Activated CD4-positive, alpha-beta T cell treated with anti-CD3 and anti-CD28 coated beads, Interleukin-2, amount 50 U/mL, for 24 hours (primary cell): ENCODE measurements at places on chromosomes 1 and 21.

DNA sequence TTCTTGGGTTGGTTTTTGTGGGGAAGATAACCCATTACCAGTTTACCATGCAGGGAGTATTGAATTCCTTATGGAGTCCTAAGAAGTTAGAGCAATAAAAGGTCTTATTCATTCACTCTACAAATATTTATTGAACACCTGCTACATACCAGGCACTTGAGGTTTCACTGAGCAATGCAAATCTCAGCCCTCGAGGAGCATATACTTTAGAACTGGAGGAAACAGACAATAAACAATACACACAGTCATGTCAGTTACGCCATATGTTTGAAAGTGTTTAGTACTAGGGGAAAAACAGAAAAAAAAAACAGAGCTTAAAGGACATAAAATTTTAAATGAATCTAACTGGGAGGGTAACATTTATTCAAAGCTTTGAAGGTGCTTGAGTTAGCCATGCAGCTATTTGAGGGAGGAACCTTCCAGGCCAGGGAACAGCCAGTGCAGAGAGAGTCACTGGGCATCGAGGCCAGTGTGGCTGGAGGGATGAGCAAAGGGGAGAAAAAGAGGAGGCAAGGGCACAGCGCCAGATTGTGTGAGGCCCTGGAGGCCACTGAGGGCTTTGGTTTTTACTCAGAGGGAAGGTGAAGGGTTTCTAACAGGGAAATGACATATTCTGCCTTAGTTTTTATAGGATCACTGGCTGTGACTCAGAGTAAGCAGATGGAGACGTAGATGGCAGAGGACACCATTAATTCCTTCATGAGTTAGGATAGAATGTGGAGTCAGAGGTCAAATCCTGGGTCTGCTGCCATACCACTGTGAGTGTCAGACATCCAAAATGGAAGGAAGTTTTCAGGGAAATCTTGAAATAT is 32.7 kb downstream of the C1orf21 start:
- DNase-seq: no peak

GRCh38 chr21:27505516-27505915 is 538.6 kb upstream of the ADAMTS5 start:
- DNase-seq: no peak

DNA sequence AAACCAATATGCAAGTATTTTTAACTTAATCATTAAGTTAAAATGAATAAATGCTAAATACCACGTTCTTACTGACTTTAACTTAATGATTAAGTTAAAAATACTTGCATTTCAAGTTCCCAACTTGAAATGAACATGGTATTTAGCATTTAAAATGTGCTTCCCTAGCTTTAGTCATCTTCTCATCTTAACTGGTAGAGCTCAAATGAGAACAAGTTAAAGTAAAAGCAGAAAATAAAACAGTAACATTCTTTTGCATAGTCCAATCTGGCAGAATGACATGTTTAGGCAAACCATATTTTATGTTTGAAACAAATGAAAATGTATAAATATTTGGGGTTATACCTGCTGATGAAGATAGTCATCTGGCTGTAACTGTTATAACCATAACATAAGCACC is 186.0 kb downstream of the APP start:
- no peak for DNase-seq

DNA sequence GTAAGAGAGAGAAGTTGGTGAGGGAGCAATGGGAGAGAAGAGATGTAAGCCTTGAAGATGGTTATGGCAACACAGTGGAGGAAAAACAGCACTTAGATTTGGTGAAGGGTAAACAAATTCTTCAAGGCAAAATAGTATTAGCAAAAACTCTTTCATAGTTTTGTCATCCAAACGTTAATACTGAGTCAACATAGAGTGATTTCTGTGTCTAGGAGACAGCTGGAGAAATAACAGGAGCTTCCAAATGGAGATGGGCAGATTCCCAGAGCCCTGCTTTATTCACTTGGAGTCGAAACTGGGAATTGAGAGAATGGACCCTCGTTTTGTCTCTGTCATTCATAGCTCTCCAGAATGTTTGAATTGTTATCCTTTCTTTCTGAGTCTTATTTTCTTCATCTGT is 68.3 kb downstream of the PLA2G4A start:
- no peak for DNase-seq

- DNase-seq: no peak
Measured at GRCh38 chr1:15797614-15798390, 9.6 kb downstream of the UQCRHL start.

GRCh38 chr1:247110627-247111258 is 6.6 kb upstream of the ZNF669 start:
- no peak for DNase-seq

DNA sequence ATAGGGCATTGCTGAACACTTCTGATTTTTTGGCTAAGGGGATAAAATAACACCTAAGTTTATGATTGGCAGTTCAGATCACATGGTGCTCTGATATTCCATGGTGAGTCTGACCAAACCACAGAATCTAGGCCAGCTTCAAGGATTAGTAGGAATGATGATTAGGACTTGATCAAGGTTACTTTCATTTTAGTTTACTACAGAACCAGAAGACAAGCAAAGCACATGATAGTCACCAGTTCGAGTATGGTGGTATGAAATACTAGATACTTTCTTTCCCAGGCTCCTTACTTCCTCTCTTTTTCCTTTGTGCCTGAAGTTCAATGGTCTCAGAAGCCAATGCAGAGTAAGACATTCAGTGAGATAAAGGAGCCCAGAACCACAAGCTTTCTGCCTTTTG is 26.6 kb downstream of the S100A10 start:
- no peak for DNase-seq

- no peak for DNase-seq
Measured at GRCh38 chr21:17003763-17004373, 509.0 kb upstream of the CXADR start.

- no peak for DNase-seq
Measured at GRCh38 chr1:180173451-180173850, 18.8 kb downstream of the QSOX1 start.

DNA sequence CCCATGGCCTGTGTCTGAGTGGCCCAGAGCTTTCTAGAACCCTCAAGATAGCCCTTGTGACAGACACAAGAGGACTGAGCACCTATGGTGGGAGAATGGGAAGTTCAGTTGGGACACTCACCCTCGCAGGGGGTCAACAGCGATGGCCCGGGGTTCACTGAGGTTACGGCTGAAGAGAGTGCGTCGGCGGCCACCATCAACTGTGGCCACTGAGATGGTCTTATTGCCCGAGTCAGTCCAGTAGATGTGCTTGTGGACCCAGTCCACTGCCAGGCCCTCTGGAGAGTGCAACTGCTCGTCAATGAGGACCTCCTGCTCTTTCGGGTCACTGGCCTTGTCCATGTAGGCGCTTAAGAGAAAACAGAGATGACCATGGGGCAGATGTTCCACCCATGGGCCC is 25.7 kb upstream of the MAGOH start:
- no peak for DNase-seq

DNA sequence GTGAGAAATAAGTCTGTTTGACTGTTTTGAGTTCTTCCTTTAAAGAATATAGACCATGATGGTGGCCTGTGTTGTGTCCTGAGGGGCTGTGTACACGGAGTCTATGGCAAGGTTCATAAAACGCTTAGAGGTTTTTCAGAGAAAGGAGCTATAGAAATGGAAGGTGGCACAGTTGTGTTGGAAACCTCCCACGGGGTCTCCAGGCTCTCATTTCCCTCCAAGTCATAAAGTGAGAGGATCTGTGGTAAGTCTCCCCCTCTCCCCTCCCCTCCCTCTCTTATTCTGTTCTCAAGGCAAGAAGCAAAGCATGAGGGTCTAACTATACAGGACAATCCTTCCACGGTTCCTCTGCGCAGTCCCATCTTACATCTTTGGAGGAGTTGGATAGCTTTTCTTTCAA is 139.2 kb downstream of the KIF26B start:
- DNase-seq: no peak

- no peak for DNase-seq
Measured at GRCh38 chr1:2906085-2906484, 104.6 kb upstream of the TTC34 start.

DNA sequence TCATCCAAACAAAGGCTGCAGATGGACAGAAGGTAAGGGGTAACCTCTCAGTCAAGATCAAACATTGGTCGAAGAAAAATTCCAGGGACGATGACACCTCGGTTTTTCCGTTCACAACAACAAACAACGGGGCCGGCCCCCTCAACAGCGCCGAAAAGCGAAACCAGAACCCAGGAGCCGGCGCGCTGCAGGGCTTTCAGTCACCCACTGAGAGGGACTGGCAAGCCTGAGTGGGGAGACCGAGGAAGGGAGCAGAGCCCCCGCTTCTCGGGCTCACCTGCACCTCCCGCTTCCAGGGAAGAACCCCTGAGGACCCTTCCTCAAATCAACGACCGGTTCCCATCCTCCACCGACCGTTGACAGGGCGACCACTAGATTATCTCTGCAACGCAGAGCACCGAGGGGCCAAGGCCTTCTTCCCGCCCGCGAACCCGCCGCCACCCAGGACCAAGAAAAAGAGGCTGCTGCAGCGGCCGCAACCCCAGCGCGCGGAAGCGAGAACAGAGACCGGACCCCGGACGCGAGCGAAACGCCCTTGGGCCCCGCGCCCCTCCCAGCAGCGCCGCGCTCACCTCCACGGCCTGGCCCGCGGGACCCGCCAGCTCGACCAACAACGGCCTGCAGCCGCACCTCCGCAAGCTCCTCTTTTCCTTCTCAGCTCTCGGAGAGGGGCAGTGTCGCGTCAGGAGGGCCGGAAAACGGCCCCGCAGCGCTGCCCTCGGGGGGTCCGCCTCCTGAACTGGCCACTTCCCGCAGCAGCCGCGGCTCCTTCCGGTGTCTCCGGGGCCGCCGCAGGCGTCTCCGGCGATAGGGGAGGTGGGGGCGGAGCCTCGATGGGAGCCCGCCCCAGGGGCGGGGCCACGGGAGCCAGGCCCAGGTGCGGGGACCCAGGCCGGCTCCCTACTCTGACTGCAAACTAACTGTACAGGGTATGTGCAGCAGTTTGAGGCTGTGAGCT is at the start of gene USP33:
USP33 (minus strand) TSS at position 782 of the 958 bp plus-strand sequence. CDS start 18,155 bp downstream, outside the sequence.
- DNase-seq: peak; percentile 76

DNA sequence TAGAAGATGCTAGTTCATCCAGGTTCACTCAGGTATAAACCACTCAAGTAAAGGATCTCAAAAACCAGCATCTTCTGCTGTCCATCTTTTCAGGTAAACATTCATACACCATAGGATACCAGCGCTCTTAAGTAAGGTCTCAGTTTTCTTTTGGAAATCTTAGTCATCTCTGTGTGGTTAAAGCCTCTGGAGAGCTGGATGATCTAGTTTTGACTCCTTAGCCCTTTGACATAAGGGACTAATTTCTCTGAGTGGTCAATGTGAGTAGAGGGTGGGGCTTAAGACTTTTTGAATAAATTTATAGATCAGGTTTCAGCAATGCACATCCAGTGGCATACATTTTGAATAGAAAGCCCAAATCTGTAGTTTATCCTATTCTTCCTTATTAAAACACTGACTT is 92.3 kb downstream of the CTH start:
- DNase-seq: no peak

- DNase-seq: peak; percentile 19
Measured at GRCh38 chr21:30718239-30718909, at the start of gene KRTAP21-3. TSS of gene KRTAP21-3 (minus strand) at chr21:30718777. CDS start at chr21:30718759, 18 bp downstream.

DNA sequence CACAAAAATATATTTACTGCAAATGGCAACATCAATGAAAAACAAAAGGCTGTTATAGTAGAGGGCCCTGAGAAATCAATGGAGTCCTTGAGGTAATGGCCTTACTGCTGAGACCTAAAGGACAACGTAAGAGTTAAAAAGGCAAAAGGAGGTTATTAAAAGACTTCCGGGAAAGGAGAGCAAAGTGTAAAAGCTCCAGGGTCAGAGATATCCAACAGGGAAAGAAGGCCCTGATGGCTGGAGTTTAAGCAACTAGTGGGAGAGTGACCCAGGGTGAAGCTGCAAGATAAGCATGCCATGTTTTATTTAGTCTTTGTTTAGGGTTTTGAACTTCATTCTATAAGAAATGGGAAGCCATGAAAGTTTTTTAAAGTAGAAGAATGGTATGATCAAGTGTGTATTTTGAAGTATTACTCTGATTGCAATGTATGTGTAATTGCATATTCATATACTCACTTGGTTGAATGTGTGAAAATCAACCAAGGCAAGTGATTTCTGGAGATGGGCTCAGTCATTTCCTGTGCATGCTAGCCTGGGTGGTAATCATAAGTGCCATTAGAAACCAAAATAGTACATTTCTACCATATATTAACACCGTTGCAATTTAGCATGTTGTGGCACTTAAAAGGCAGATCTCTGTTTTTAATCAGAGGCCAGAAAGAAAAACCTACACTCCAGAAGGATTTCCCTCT is 5.3 kb upstream of the DPYD start:
- DNase-seq: no peak

DNA sequence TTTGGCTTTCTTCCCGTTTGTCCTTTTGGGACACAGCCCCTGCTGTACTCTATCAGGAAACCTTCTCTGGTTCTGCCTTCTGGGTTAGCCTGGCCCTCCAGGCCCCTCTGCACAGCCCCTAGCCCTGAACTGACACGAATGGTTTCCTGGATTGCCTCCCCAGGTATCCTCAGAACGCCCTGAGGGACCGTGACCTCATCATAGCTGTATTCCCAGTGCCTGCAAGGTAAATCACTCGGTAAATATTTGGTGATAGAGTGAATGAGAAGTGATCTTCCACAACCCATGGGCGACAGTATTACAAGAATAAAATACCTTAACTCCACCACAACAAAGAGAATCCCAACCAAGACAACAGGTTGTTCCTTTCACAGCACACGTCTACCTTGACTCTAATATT is 637.2 kb downstream of the SMYD3 start:
- DNase-seq: no peak

GRCh38 chr1:246703581-246703980 is 20.6 kb upstream of the SCCPDH start:
- no peak for DNase-seq

GRCh38 chr1:9615316-9616063 is 26.8 kb downstream of the TMEM201 start:
- no peak for DNase-seq

DNA sequence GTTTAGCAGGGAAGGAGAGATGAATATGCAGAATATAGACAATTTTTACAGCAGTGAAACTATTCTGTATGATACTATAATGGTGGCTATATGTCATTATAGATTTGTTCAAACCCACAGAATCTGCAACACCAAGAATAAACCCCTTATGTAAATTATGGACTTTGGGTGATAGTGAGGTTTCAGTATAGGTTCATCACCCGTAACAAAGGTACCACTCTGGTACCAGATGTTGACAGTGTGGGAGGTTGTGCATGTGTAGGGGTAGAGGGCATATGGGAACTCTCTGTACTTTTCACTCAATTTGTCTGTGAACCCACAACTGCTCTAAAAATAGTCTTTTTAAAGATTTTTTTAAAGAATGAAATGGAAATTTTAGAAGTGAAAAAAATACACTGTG is 29.9 kb upstream of the PRDX6 start:
- DNase-seq: no peak

GRCh38 chr1:9780554-9781110 is 43.1 kb downstream of the CLSTN1 start:
- DNase-seq: no peak

GRCh38 chr1:226884966-226885820 is 14.8 kb downstream of the PSEN2 start:
- no peak for DNase-seq

- DNase-seq: no peak
Measured at GRCh38 chr21:15732290-15732995, 2.7 kb downstream of the USP25 start.
